ENCODE measurements at places on chromosomes 2 and 18.

DNA sequence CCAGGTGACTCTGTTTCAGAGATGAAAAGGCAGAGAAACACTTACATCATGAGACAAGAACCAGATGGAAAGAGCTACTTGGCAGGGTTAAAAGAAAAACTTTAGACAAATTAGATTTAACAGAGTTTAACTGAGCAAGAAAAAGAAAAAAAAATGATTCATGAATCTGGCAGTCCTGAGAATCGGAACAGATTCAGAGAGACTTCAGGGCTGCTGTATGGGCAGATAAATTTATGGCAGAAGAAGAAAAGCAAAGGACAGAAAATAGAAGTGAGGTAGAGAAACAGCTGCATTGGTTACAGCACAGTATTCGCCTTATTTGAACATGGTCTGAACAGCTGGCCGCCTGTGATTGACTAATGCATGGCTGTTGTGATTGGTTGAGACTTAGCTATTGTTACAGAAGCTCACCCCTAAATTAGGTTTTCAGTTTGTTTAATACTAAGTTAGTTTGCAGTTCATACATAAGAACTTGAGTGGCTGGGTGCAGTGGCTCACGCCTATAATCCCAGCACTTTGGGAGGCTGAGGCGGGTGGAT is 43.0 kb upstream of the RHOB start:
- no peaks in the 10 kb centered on the region for H3K36me3 ChIP-seq
- peaks cover 4% of the 10 kb centered on the region for H3K27me3 ChIP-seq
- no peak overlapping the region for H3K4me3 ChIP-seq
- H3K4me1 ChIP-seq = no peaks in the 10 kb centered on the region
- H3K27ac ChIP-seq = no peak overlapping the region

- no peaks in the 10 kb centered on the region for H3K36me3 ChIP-seq
- peaks cover 28% of the 10 kb centered on the region for H3K4me1 ChIP-seq
- no peak overlapping the region for H3K27ac ChIP-seq
- no peak overlapping the region for H3K4me3 ChIP-seq
- H3K27me3 ChIP-seq = no peaks in the 10 kb centered on the region
These were observed 144.8 kb downstream of the FAM124B start for GRCh38 chr2:224257156-224257555.

DNA sequence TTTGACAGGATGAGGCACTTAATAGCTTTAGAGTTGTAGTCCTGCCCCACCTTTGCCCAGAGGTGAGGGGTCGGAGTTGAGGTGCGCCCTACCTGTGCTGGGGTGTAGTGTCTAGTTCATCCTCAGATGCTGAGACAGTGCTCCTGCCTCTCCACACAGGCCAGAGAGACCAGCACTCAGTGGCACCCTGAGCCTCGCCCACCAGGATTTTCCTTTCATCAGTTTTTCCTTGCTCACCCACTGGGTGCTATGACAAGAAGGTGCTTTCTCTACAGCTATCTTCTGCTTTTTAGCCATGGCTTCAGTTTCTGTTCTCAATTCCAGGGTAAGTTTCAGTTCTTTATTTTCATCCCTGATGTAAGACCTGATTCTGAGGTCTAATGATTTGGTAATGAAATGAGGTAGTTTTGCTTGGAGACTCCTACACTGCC is 16.8 kb upstream of the TMEM131 start:
- no peak overlapping the region for H3K4me3 ChIP-seq
- H3K27ac ChIP-seq = no peak overlapping the region
- H3K27me3 ChIP-seq = peaks cover 5% of the 10 kb centered on the region

GRCh38 chr2:197369933-197370320 is 59.3 kb upstream of the ANKRD44 start:
- H3K27ac ChIP-seq = no peak overlapping the region
- H3K36me3 ChIP-seq = no peaks in the 10 kb centered on the region
- H3K4me1 ChIP-seq = peaks cover 14% of the 10 kb centered on the region
- H3K27me3 ChIP-seq = no peaks in the 10 kb centered on the region

DNA sequence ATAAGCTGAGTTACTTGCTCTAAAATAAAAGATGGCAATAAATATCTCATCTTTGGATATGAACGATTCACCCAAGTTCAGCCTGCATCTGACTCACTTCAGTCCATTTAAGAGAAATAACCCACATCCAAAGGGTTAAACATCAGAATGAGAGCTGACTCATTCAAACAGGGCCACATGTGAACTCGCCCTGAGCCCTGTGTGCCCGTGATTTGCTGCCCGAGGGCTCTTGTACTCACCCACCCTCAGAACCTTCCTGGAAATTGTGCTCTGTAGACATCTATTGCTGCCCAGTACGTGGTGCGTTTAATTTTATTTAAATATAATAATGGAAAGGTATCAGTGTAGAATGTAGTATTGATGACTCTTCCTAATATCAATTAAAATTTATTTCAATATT is 66.9 kb upstream of the RBM44 start:
- H3K27ac ChIP-seq = peak overlapping the region; percentile 89
- H3K4me1 ChIP-seq = peaks cover 43% of the 10 kb centered on the region
- peaks cover 8% of the 10 kb centered on the region for H3K36me3 ChIP-seq

- no peaks in the 10 kb centered on the region for H3K27me3 ChIP-seq
- peak; percentile 10 for DNase-seq
- H3K27ac ChIP-seq = no peak overlapping the region
- no peaks in the 10 kb centered on the region for H3K36me3 ChIP-seq
- no peaks in the 10 kb centered on the region for H3K4me1 ChIP-seq
- H3K4me3 ChIP-seq = no peak overlapping the region
These were observed 28.1 kb upstream of the PTPN2 start for GRCh38 chr18:12911929-12912703.

- H3K4me1 ChIP-seq = peaks cover 17% of the 10 kb centered on the region
- H3K36me3 ChIP-seq = no peaks in the 10 kb centered on the region
- no peak overlapping the region for H3K4me3 ChIP-seq
- H3K27me3 ChIP-seq = no peaks in the 10 kb centered on the region
These were observed 117.1 kb downstream of the CAPN13 start for GRCh38 chr2:30690126-30690561.

GRCh38 chr2:191530618-191531017 is 147.3 kb upstream of the NABP1 start:
- H3K27me3 ChIP-seq = no peaks in the 10 kb centered on the region
- H3K36me3 ChIP-seq = no peaks in the 10 kb centered on the region
- H3K4me3 ChIP-seq = no peak overlapping the region
- no peak for DNase-seq
- no peak overlapping the region for H3K27ac ChIP-seq

DNA sequence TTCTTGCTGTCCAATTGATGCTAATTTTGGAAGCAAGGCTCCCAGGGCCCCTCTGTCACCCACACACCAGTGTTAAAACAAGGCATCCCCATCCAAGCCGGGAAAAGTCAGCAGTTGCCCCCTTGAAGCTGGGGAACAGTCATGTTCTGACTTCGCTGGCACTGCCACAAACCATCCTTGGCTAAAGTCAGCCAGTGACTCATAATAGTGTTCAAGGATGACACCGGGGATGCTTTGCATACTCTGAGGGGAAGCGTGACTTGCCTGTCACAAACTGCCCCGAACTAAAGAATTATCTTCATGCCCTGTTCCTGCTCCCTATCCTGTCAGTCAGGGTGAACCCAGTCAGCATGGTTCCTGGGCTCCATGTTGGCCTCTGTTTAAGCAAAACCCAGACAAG is 37.0 kb downstream of the TGFA start:
- H3K36me3 ChIP-seq = no peaks in the 10 kb centered on the region
- H3K4me3 ChIP-seq = no peak overlapping the region
- peaks cover 16% of the 10 kb centered on the region for H3K4me1 ChIP-seq
- H3K27ac ChIP-seq = peak overlapping the region; percentile 64
- DNase-seq = peak; percentile 90

GRCh38 chr2:190486037-190486623 is 48.4 kb downstream of the NEMP2 start:
- peak; percentile 37 for DNase-seq
- H3K36me3 ChIP-seq = no peaks in the 10 kb centered on the region
- H3K27me3 ChIP-seq = no peaks in the 10 kb centered on the region
- no peak overlapping the region for H3K27ac ChIP-seq
- H3K4me1 ChIP-seq = no peaks in the 10 kb centered on the region
- no peak overlapping the region for H3K4me3 ChIP-seq

GRCh38 chr2:151518802-151519201 is 109.1 kb downstream of the RIF1 start:
- H3K27ac ChIP-seq = no peak overlapping the region
- H3K4me1 ChIP-seq = no peaks in the 10 kb centered on the region
- peak; percentile 3 for DNase-seq
- H3K27me3 ChIP-seq = no peaks in the 10 kb centered on the region

GRCh38 chr2:222813177-222813843 is 47.5 kb upstream of the ACSL3 start:
- no peaks in the 10 kb centered on the region for H3K4me1 ChIP-seq
- no peak overlapping the region for H3K27ac ChIP-seq
- H3K36me3 ChIP-seq = no peaks in the 10 kb centered on the region
- DNase-seq = peak; percentile 49

- H3K27me3 ChIP-seq = no peaks in the 10 kb centered on the region
- no peak overlapping the region for H3K27ac ChIP-seq
- peaks cover 34% of the 10 kb centered on the region for H3K4me1 ChIP-seq
These were observed 61.5 kb downstream of the INPP4A start for GRCh38 chr2:98505971-98506664.

DNA sequence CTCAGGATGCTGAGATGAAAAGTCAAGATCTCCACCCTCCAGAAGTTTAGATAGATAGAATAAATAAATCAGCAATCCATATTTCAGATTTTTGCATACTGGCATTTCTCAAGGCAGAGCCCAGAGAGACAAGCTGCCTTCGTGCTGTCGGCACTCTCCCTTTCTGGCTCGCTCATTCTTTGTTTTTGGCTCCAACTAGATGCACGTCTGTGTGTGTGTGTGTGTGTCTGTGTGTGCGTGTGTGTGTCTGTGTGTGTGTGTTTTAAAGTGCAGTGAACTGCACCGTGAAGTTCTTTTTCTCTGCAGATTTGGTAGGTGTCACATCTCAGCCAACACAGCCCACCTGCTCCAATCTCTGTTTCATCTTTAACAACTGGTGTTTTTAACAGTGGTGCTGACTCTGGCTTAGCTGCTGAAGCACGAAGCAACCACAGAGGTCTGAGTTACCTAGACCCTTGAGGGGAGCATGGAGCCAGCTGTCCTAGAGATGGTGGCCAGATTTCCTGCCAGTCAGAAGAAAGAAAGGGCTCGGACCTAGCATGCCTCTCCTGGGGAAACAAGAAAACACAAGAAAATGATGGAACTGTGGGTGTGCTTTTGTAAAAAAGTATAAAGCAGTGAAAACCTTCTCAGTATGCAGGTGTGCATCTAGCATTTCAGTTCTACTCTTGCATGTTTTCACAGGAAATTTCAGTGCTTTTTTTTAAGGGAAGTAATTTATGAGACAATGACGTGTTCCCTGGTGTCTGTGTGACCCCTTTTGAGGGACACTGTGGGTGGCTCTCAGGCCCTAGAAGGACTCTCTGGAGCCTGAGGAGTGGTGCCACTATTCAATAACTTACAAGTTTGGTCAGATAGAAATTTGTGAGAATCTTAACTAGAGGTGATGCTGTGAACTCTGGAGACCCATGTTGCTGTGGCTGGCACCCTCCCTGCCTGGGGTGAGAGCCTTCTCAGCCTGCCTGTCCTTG is 364.3 kb downstream of the RNF144A start:
- no peaks in the 10 kb centered on the region for H3K4me1 ChIP-seq
- H3K27ac ChIP-seq = no peak overlapping the region
- no peak for DNase-seq

GRCh38 chr18:31722369-31722957 is 38.1 kb upstream of the B4GALT6 start:
- H3K27me3 ChIP-seq = peaks cover 8% of the 10 kb centered on the region
- H3K27ac ChIP-seq = no peak overlapping the region
- H3K36me3 ChIP-seq = no peaks in the 10 kb centered on the region
- H3K4me1 ChIP-seq = no peaks in the 10 kb centered on the region

DNA sequence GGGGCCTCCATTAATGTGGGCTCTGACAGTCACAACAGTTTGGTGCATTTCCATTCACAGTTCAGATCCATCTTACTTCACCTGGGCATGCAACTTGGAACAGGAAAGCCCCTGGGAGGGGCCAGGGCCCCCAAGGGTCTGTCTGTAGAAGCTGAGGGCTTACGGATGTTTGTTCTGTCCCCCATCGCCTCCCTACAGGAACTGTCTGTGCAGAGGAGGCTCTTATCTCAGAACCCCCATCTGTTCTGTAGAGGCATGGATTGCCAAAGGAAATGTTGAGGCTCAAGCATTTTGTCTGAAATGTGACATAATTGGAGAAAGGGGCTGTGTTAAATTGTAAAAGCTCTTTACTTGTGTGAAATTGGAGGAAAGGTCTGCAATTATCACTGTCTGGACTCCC is 334.3 kb downstream of the CLIP4 start:
- H3K4me1 ChIP-seq = peaks cover 4% of the 10 kb centered on the region
- DNase-seq = no peak
- H3K27ac ChIP-seq = no peak overlapping the region
- H3K27me3 ChIP-seq = no peaks in the 10 kb centered on the region
- no peak overlapping the region for H3K4me3 ChIP-seq

- H3K27ac ChIP-seq = peak overlapping the region; percentile 71
- peaks cover 26% of the 10 kb centered on the region for H3K4me1 ChIP-seq
- DNase-seq = peak; percentile 71
- peak overlapping the region; percentile 33 for H3K4me3 ChIP-seq
These were observed 164.4 kb upstream of the VRK2 start for GRCh38 chr2:57881998-57882888.

DNA sequence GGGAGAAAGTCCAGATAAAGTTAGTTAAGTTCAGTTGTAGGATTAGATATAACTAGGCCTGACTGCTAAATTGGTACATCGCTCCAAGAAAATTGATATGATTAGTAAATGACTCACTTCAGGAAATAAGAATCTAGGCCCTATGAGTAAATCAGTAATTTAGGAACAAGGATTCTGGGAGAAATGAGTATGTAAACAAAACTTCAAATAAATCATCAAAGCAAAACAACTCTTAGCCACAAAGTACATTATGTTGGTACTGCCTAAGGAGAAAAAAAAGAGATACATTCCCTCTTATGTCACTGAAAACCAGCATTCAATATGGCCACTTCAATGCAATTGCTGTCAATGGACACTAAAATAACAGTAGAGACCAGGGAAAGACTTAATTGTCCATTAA is 529.1 kb downstream of the ZNF804A start:
- DNase-seq = no peak
- H3K27ac ChIP-seq = no peak overlapping the region
- H3K27me3 ChIP-seq = no peaks in the 10 kb centered on the region
- H3K4me1 ChIP-seq = no peaks in the 10 kb centered on the region
- no peaks in the 10 kb centered on the region for H3K36me3 ChIP-seq

DNA sequence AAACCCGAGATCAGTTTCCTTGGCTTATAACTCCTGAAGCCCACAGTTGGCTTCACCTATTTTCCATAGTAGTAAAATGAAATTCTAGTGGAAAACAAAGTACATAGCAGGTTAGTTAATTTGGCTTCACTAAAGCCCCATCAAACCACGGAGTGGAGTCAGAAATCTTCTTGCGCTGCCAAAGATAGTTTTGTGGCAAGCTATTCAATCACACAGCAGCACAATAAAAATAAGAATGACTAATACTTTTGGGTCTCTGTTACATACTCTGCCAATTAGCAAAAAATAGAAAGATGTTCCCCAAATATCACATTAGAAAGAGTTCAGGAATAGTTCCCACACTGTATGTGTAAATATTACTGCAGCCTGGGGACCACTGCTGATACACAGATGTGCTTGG is 175.2 kb upstream of the NOL4 start:
- H3K4me3 ChIP-seq = no peak overlapping the region
- H3K27ac ChIP-seq = no peak overlapping the region
- H3K36me3 ChIP-seq = no peaks in the 10 kb centered on the region
- no peaks in the 10 kb centered on the region for H3K27me3 ChIP-seq

Data from GM23248 (cell line).